Mesothelial cell of epicardium (in vitro differentiated cells): ENCODE measurements at places on chromosomes 5 and 9. TPM values are rescaled to one million over a fixed set of nuclear protein-coding genes. Genes with fewer than 3 reads are reported as not detected.

ADAMTSL1 gene
- 44.1 to 48.0 TPM (median 45.2 TPM) in 3 replicates for total RNA-seq

PRDM9 gene
- total RNA-seq: not detected in 3 replicates

PSMB7 gene
- total RNA-seq: 137 to 142 TPM (median 139 TPM) in 3 replicates

DNA sequence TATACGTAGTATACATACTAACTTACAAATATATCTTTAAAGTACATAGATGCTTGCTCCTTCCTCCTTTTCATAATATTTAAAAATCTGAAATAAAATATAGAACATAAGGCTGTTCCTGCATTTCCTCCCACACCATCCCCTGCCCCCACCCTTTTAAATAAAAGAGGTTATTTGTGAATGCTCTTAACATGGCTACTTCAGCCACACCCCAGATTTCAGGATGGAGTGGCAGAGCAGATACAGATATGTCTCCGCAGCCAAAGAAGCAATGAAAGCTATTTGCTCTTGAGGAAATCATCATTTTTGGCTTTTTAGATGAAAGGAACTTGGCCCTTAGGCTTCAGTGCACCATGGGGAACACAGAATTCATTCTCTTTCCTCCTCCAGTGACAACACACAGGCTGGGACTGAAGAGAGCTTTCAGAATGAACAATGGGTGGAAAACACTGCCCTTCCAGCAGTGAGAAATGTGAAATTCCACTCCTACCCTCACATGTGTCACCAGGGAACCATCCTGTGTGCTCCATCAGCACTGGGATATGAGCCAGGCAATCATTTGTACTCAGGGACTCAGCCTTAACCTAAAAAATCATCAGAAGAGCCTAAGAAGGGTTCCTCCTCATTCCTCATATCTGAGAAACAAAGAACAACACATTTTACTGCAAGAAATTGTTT is 134.3 kb downstream of the PPP2R2B start:
- no peak for DNase-seq

DNA sequence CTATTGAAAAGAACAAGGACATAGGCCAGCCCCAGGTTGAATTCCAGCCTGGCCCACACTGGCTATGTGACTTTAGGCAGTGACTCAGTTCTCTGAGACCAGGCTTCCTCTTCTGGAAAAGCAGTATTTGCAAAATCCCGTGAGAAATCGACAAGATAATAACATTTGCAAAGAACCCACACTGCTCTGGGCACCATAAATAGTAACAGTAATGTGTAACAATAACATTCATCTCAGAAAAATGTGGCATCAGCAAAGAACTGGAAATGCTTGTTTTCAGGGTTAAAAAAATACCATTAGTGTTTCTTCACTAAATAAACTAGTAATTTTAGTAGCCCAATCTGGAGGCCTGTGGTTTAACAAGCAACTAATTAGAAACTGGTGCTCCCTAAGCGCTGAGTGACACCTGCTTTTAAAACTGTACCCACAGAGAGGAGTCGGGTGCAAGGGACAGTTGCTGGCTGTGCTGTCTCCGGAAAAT is 148.4 kb downstream of the TTLL11 start:
- DNase-seq: no peak

- DNase-seq: no peak
Observed at GRCh38 chr9:92206488-92206887, 87.0 kb downstream of the IARS1 start.

DNA sequence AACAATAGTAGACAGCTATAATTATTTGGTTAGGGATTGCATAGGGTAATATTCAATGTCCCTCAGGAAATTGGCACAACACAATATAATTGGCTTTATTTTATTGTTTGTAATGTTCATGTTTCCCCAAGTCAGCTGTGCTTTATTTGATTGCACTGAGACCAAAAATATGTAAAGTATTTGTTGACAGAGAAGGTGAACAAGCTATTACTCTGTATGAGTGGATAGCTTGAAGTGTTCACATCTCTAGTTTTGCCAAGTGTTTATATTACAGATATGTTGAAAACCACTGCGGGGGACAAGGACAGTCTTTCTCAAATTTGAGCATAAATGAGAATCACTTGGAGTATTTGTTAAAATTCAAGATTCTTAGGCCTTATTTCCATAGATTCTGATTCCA is 83.3 kb downstream of the RAB3C start:
- no peak for DNase-seq

DNA sequence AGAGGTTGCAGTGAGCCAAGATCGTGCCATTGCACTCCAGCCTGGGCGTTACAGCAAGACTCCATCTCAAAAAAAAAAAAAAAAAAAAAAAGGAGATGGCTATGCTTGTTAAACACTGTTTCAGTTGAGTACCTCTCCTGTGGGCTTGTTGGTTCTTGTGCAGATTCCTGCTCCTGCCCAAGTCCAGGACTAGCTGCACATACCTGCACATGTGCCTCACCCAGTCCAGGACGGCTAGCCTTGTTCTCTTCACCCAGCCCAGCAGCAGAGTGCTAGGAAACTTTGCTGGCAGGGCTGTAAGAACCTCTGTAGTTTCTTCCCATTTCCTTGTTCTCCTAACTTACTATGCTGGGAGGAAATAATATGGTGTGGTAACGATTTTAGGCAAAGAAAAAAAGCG is 234.1 kb upstream of the DMRT1 start:
- DNase-seq: no peak

- no peak for DNase-seq
Observed at GRCh38 chr9:120348951-120349429, 231.0 kb downstream of the CDK5RAP2 start.
